ENCODE measurements at places on chromosomes 2 and 18.

- no peak for DNase-seq
Observed at GRCh38 chr2:9275399-9275798, 68.8 kb downstream of the ASAP2 start.

DNA sequence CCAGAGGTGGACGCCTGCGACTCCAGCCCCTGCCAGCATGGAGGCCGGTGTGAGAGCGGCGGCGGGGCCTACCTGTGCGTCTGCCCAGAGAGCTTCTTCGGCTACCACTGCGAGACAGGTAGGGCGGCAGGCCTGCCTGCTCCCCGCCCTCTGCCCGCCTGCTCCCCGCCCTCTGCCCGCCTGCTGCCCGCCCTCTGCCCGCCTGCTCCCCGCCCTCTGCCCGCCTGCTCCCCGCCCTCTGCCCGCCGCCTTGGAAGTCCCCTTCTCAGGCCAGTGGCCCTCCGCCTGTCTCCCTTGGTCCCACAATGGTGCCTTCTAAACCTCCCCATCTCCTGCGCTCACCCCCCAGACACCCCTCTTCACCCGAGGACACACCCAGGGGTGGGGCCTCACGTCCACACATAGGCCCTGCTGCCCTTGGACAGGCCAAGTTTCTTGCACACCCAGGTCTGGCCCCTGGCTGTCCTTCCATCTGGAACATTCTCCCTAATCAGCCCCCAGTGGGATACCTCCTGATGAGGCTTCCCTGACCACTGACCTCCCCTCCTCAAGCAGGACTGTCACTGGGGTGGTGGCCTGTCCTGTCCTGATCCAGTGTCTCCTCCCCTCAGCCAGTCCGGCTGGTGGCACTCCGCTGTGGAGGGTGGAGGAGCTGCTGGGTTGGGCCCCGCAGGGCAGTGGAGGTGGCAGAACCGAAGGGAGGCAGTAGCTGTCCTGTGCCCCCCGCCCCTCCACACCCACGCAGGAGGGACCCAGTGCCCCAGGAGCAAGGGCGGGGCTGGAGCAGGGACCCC lies 37.9 kb downstream of the MTERF4 start:
- no peak for DNase-seq

DNA sequence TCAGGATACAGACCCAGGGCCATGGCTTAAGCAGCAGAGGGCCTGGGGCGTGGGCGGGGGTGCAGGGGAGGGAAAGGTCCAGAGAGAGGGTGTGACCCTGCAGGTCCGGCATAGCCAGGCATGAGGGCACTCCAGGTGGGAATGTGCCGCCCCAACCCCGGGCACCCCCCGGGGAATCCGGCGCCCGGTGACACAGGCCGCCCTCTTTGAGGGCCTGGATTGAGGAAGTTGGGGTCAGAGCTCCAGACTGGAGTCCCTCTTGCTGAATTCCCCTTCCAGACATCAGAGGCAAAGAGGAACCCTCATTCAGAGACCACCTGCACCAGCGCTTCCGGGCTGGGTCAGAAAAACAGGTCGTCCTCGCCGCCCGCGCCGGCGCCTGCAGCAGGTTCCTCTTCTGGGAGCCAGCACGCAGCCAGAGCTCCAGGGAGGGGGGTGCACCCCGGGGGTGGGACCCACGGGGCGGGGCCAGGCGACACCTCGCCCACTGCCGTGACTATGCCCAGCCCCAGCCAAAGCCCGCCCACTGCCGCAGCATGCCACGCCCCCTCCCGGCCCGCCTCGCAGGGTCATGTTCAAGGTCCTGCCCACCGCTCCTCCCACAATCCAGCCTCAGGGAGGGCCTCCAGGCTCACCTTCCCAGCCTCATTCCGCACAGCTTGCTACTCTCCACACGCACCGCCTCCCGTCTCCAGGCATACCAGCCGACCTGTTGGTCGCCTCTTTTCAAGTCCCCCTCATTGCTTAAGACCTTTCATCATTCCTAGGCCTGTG lies 98.3 kb upstream of the ID2 start:
- no peak for DNase-seq

DNA sequence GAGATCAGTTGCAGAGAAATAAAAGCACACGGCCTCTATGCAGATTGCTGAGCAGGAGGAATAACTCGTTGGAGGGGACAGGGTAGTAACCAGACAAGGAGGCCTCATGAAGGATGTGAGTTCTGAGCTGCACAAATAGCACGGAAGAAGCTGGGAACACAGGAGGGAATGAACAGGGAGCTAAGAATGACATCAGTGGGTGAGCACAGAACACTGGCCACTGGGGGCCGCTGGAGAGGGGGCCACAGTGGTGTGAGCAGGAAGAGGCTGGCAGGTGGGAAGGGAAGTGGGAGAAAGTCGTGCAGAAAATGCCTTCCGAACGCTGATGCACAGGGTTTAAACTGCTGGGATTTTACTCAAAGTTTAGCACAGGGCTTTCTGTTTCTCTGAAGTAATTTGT lies 61.0 kb downstream of the ZAP70 start:
- DNase-seq, result no peak

GRCh38 chr2:202612145-202612544 lies 22.6 kb upstream of the FAM117B start:
- no peak for DNase-seq

GRCh38 chr2:219844401-219845091 lies 217.1 kb downstream of the SLC4A3 start:
- no peak for DNase-seq

- DNase-seq, result no peak
Observed at GRCh38 chr2:237351046-237351445, 62.9 kb downstream of the COL6A3 start.

DNA sequence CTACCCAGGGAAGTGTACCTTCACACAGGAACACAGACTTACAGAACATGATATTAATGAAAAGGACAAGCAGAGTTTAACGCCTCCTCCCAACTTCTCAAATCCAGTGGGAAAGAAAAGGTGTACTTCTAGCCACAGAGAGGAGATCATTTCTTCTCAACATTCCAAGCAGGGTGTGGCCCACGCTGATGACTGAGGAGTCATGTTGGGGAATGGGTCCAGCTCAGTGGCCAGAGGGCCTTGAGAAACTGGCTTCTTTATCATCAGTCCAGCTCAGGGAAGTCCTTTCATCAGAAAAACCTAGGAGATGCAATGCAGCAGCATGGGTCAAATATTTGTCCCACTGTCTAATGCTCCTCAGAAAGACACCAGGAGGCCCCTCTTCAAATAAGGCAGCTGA lies 63.0 kb downstream of the RBM43 start:
- DNase-seq, result no peak

DNA sequence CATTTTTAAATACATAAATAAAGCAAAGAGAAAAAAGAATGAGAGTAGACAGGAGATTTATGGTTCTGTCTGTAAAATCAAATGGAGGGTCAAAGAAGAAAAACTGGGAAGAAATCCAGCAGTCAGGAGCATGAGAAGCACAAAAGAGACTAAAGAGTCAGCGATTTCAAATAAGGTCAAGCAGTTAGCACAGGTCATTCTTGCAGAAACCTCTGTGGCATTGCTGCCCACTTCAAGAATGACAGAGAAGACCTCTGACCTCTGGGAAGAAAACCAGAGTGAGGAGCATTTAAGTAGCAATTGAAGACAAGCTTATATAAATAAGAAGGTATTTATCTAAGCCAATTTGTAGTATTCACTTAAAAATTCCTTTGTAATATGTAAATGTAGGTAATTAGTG lies 172.0 kb upstream of the SPOPL start:
- no peak for DNase-seq

DNA sequence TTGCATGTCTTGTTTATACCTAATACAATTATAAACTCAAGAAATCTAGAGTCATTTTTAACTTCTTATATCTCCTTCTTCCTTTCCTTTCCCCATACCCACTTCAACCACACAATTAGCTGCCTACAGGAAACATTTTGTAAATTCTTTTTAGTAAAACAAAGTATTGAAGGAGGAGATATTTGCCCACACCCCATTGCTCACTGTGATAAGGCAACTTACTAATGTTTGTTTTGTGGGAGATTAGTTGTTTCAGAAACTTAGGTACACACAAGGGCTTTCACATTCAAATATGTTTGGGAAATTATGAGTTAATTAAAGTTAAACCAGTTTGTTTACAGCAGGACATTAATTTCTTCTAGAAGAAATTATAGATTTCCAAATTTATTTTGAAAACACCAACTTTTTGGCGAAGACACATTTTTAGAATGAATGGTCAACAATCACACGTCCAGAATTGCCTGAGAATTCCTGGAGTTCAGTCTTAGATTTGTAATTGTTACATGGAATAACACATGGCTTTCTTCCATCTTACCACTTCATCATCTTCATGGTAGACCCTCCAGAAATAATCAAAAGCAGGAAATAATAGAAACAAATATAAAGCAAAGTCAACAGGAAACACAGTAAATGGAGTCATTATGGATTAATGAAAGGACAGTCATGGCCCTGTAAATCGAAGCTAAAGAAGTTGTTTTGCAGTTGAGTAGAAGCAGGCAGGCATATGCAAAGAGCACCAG lies 62.5 kb upstream of the RAB27B start:
- no peak for DNase-seq

- no peak for DNase-seq
Observed at GRCh38 chr2:71861186-71862160, 286.2 kb downstream of the CYP26B1 start.

DNA sequence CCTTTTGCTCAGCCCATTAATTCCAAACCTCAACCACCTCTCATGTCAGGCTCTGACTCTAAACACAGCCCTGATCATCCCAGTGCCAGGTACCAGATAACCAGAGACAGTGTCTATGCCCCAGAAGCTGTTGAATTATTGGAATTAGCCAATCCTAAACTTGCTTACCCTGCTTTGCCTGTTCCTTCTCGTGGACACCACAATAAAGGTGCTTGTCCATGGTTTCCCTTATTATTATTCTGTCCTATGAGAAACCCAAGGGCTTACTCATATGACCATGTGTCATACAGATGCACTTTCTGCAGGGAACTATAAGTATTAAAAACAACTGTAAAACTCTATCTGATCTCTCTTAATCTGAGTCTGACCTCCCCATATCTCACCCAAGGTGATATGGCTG lies 2193.8 kb upstream of the PIK3C3 start:
- DNase-seq, result no peak

- no peak for DNase-seq
Observed at GRCh38 chr2:66839551-66840320, 404.8 kb downstream of the MEIS1 start.

DNA sequence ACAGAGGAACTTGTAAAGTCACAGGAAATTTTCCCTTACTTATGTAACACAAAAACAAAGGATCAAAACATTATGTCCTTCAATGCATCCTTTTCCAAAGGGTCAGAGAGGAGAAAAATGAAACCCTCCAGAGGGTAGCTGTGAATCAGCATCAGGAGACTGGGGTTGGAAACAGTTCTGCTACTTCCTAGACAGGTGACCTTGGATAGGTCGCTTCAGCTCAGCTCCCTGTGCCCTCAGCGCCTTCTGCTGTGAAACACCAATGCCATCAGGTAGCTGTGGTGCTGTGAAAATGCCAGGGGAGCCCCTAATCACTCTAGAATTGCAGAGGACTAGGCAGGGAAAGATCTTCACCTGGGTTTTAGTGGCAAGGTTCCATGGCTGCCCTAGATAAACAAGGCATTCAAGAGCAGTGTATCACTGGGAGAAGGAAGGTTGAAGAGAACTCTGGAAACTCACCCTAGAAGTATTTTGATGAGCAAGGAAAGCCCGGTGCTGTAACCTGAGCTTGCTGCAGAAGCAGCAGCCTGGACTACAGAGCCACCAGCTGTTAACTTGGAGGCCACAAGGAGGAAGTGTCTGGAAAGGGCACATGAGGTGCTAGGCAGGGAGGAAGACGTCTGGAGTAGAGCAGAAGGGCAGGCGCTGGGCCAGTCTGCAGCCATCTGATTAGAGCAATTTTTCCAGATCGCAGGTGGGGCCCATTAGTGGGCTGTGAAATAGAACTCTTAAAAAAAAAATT lies 100.7 kb upstream of the MCFD2 start:
- DNase-seq, result no peak

- no peak for DNase-seq
Observed at GRCh38 chr18:26765498-26765897, 100.0 kb downstream of the AQP4 start.

- DNase-seq, result no peak
Observed at GRCh38 chr2:213164263-213164662, 12.9 kb upstream of the IKZF2 start.

- no peak for DNase-seq
Observed at GRCh38 chr2:16728351-16729136, 62.9 kb upstream of the CYRIA start.

DNA sequence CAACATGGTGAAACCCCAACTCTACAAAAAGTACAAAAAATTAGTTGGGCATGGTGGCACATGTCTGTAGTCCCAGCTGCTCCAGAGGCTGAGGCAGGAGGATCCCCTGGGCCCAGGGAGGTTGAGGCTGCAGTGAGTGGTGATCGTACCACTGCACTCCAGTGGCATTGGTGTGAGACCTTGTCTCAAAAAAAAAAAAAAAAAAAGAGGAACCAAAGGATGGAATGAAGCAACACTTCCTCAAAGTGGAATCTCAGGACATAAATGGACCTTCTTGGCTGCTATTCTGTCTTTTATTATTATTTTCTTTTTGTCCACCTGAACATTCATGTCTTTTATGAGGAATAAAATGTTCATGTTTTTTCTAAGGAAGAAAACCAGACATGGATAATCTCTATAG lies 13.7 kb downstream of the GEMIN6 start:
- no peak for DNase-seq

DNA sequence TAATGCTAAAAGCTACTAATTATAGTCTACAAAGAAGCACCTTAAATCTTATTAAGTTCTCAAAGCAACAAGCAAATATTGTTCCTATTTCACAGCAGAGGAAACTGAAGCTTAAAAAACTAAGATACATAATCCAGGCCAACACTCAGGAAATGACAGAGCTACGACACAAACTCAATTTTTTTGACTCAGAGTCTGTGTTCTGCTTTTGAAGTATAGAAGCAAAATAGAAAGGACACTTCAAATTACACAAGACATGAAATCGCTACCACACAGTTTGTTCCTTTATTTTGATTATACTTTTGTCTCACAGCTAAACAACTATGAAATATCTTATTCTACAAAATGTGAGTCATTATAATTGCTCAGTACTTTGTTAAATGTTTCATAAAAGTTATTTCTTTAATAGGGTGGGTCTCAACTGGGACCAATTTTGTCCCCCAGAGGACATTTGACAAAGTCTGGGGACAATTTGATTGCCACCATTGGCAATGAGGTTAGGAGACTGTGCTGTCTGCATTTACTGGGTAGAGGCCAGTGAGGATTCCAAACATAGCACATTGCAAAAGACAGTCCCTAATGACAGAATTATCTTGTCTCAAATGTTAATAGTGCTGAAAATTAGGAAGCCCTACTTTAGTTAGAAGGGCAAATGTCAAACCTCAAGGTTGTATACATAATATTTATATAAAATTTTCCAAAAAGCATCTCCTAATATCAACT lies 101.5 kb upstream of the GRB14 start:
- DNase-seq, result no peak

GRCh38 chr2:154142480-154142879 lies 270.8 kb downstream of the GALNT13 start:
- DNase-seq, result no peak
